ENCODE measurements at places on chromosomes 5 and 9.

GRCh38 chr5:108765647-108766046, 17.9 kb downstream of the FER start:
- DNase-seq: no peak

- no peak for DNase-seq
Measured at GRCh38 chr9:91245431-91246313, 116.0 kb downstream of the AUH start.

GRCh38 chr5:68087866-68088265, 127.7 kb upstream of the PIK3R1 start:
- no peak for DNase-seq

GRCh38 chr5:96909003-96909402, 26.9 kb upstream of the LNPEP start:
- no peak for DNase-seq

GRCh38 chr5:113612060-113612496, 98.6 kb downstream of the YTHDC2 start:
- DNase-seq: no peak

DNA sequence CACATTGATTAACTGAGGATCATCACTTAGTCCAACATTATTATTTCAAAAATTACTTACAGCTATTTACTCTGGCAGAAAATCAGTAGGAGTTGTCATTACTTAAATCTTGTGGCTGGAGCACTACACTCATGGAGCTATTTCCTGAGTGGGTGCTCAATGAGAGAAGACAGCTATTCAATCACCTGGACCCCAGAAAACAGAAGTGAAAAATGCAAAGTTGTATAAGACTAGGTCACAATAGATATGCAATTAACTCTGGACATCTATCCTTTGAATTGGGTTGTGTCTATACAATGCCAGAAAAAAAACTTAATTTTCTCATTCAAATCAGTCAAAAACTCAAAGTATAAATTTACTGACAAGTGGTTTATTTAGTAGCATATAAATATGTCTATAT, 340.9 kb downstream of the EFNA5 start:
- DNase-seq: no peak

DNA sequence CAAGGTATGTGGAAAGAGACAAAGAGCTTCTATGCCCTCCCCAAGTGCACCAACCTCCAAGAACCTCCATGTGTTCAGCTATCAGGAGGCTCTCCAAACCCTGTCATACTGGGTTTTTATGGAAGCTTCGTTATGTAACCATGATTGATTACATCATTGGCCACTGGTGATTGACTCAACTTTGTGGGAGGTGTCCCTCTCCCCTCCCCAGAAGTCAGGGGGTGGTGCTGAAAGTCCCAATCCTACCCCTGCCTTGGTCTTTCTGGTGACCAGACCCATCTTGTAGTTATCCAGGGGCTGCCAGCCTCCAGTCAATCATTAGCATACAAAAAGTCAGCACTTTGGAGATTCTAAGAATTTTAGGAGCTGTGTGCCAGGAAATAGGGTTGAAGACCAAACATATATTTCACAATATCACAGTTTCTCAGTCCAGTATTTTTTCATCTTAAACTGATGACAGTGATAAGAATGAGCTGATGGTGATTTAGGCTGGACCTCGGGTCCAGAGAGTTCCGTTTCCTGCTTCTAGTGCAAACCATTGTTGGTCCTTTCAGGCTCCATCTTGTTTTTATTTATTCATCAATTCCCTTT, 27.3 kb upstream of the FANCC start:
- DNase-seq: no peak

DNA sequence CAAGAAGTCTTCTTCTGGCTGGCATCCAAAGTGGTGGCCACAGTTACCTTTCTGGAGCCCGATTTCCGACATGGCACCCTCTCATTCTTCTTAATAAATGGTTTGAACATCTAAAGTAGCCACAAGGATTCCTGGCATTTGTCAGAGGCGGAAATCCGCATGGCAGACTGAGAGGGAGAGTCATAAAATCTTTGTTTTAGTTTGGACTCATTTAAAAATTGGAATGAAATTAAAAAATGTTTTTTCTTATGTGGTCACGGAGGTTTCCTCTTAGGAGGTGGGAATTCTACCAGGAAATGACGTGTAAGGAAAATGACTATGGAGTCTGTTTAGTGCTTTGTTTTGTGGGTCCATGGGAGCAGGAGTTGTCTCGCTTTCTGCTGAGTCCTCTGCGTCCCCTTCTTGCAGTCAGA, 133.0 kb upstream of the PTCH1 start:
- no peak for DNase-seq

DNA sequence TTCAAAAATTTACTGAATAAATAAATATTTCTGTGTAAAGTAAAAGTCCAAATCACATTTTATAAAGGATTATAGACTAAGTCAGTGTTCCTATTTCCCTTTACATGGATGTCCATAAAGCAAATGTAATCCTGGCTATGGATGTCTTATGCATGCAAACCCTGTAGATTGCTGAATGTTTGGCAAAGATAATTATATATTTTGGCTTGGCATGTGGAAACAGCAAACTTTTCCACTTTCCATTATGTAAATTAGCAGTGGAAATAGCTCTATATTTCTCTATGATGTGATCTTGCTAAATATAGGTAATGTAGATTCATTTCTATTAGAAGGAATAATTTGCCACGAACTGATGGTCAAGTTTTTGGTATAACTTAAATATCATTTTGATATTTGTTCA, 66.5 kb downstream of the CWC27 start:
- DNase-seq: no peak

GRCh38 chr5:66653325-66653724, 57.1 kb downstream of the MAST4 start:
- DNase-seq: no peak

- DNase-seq: no peak
Measured at GRCh38 chr9:69622676-69623075, 49.5 kb downstream of the APBA1 start.

- no peak for DNase-seq
Measured at GRCh38 chr9:8384091-8384490, 584.5 kb upstream of the DMAC1 start.

GRCh38 chr5:124712731-124713305, 33.6 kb downstream of the ZNF608 start:
- no peak for DNase-seq

DNA sequence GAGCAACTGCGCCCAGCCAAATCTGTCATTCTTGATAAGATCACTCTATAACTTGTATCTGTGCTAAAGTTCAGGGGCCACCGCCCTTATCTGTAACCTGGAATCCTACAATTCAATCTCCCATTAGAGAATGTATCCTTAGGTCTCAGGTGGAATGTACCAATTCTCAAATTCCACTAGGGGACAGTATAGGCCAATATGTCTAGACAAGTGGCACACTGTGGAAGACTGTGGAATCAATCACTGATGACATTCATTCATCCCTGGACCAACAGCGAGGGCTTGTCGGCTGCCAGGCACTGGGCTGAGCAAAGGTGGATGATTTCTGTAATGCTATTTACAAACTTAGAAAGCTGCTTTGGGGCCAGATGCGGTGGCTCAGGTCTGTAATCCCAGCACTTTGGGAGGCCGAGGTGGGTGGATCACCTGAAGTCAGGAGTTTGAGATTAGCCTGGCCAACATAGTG, 28.7 kb upstream of the MEGF9 start:
- no peak for DNase-seq

DNA sequence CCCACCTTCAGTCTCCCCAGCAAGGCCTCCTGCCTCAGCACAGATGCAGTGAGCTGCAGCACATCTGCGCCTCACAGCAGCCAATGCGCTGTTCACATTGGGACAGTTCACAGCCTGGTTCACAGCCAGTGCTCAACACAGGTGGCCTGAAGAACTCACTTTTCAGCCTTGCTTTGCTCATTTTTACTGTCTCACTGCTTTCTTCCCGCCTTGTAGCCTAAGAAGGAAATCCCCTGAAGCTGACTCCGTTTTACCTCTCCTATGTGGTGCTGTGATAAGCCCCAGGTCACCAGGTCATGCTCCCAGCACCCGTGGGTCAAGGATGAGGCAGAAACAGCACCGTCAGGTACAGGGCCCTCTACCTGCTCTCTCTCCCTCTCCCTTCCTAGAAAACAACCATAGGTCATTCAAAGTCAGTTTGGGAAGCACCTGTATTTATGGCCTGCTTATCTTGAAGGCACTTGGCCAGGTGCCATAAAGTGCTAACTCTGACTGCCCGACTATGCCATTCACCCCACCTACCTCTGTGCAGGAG, 1.1 kb downstream of the GCNT4 start:
- DNase-seq: no peak

- no peak for DNase-seq
Measured at GRCh38 chr5:145510324-145510723, 324.8 kb downstream of the PRELID2 start.

DNA sequence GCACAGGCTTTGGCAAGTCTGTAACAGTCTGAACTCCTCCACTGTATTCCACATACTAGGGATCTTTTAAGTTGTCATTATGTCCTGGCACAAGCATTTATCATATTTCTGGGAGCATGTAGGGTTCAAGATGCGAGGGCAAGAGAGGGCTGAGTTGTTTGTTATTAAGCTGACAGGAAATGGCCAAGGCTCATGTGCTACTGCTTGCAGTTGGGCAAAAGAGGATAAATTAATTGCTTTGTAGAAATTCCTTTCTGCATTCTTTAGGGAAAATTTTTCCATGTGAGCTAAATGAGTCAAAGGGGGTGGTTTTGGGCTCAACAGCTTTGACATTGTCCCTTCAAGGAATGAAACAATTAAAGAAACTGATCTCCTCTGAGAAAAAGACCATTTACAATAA, 35.4 kb downstream of the DOCK8 start:
- no peak for DNase-seq

DNA sequence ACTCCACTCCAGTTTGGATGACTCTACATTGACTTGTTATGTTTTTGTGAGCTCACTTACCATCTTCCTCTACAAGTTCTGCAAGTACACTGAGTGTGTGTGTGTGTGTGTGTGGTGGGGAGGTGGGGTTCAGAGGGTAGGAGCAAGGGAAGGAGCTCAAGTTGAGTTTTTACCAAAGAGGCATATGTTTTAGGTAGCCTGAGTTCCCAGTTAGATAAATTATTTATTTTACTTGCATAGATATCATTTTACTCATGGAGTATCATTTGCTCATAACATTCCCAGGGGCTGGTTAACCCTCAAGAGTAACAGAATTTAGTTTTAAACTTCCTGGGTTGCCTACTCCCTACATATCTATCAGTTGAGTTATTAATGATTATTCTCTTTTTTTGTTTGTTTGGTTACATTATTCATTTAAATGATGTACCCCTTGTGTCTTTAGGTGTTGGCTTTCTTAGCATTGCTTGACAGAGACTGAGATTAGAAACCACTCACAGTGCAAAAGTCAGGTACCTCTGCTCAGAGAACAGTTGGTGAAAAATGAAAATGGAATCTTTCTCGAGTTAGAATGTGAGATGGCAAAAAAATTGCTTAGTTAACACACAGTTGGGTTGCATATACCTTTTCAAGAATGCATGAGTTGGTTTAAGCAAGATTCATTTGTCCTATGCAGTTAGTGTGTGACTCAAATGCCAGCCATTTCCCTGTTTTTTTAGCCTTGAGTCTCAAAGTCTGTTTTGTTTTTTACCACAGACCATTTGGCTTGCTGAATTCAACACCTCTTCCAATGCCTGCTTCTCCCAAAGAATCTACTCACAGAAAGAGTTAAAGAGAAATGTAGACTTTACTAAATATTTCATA, 29.2 kb downstream of the TNFSF8 start:
- no peak for DNase-seq

GRCh38 chr5:148427370-148428042, 43.7 kb downstream of the FBXO38 start:
- DNase-seq: no peak

DNA sequence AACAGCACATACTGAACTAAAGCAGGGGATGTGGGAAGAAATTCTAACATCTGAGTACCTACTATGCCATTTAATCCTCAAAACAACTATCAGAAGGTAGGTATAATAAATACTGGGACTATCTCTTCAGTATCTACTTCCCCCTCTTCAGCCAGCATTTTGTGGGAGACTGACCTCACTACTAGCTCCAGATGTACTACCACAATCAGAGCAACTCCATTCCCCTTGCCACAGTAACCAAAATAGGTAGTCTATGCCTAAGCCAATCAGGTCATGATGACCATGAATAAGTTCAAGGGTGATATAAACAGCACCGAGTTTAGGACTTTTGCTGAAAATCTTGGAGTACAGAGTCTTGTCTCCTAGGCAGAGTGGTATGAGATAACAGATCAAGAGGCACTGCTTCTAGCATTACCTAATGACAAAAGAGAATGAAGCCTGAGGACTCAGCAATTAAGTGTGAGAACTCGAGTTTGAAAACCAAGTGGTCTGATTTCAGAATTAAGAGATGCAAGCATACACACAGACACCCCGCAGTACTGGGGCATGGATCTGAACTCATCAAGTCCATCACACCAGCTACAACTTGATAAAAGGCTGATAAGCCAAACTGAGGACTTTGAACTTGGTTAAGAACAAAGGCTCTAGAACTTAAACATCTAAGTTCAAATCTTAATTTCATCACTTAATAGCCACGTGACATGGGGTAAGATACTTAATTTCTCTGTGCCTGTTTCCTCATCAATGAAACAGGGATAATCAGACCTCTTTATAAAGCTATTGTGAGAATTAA, 9.7 kb downstream of the FNIP1 start:
- DNase-seq: no peak

DNA sequence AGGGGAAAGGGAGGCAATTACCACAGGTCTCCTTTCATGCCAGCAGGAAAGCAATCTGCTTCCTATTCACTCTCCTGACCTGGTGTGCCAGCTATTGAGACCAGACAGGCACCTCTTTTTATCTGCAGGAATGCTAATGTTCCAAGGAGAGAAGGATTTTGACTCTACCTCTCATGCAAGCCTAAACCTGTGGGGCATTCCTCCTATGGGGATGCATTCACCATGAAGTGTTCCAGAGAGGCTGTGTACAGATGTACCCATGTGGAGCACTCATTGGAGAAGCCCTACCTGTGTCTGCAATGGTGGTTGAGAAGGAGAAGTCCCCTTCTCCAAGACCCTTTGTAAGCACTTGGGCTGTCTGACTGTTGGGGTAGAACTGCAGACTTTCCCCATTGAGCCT, 45.4 kb upstream of the EDIL3 start:
- DNase-seq: no peak

GRCh38 chr5:73045623-73046022, 74.8 kb upstream of the TMEM171 start:
- DNase-seq: no peak

DNA sequence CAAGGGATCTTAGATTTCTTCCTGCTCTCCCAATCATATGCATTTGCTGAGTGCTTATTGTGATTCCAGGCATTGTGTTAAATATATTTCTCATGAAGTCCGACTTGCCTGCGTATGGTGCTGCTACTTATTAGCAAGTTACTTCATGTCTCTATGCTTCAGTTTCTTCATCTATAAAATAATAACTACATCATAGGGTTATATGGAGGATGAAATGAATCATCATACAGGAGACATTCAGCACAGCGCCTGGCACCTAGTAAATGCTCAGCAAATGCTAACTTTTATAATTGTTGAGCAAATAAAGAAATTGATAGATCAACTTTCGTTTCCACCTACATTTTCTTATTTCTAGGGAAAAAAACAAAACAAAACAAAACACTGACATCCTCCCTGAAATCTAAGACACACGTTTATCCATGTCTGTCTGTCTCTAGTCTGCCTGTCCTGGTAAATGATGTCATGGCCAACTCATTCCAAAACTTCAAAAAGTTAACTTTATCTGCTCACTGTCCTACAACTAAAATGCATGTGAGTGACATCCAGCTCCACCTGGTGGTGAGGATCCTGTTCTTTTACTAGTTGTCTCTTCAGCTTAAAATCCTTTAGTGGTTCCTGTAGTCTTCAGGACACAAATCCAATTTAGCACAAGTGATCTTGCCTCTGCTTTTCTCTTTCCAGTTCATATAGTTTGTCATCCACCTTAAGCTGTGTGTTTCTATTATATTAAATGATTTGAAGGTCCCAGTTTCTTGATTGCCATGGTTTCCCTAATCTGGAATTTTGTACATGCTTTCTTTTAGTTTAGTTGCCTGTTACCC, 27.7 kb downstream of the PPP3R2 start:
- no peak for DNase-seq

Measured in aorta (tissue), 5 donors.